ENCODE measurements at places on chromosomes 16 and 17.

DNA sequence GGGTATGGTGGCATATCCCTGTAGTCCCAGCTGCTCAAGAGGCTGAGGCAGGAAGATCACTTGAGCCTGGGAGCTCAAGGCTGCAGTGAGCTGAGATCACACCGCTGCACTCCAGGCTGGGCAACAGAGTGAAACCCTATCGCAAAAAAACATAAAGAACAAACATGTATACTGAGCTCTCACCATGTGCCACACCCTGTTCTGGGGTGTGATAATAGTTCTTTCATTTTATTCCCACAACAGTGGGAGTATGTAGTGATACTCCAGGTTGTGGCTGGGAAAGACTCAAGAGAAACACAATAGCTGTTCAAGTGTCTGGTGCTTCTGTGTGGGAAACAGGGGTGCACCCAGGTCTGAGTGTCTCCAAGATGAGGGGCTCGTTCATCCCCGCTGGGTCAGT, 90.7 kb downstream of the SOCS1 start:
- no peak for DNase-seq

DNA sequence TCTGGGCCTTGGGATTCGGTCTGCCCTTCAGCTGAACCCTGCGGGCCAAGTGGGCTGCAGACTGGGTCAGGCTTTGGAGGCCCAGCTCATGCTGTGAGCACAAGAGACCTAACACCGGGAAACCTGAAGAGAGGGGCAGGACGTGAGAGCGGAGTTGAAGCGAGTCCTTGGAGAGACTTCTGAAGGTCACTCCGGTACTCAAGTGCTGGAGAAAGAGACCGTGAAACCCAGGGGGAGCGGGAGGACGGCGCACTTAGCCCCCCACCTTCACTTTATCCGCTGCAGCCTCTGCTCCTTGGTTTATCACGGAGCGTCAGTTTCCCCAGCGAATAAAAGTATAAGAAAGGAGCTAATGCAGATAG, 361 bp downstream of the UQCRC2 start:
- DNase-seq, result no peak

GRCh38 chr17:76147211-76148014, 6.4 kb upstream of the FOXJ1 start:
- DNase-seq, result no peak

- DNase-seq, result no peak
These were observed at the start of gene KRT222 for GRCh38 chr17:40664582-40665333. Gene KRT222 (minus strand): TSS chr17:40665177. CDS start chr17:40665099, 78 bp downstream.
